ENCODE measurements at places on chromosomes 5 and 9.

DNA sequence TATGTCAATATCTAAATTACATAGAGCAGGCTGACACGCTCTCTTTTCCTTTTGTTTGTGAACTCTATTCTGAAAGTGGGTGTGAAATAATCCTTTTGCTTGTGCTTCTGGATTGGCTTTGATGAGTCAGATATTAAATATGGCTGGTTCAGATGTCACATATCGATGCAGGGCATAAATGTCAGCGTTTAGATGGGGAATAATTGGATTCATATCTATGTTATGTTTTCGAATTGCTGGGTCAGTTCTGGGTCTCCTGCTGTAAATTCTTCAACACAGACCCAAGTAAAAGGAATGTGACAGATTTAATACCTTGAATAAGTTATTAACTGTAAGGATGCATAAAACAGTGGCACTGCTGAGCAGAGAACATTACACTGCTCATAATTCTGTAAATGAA, 118.7 kb upstream of the SNX2 start:
- no peak for DNase-seq

DNA sequence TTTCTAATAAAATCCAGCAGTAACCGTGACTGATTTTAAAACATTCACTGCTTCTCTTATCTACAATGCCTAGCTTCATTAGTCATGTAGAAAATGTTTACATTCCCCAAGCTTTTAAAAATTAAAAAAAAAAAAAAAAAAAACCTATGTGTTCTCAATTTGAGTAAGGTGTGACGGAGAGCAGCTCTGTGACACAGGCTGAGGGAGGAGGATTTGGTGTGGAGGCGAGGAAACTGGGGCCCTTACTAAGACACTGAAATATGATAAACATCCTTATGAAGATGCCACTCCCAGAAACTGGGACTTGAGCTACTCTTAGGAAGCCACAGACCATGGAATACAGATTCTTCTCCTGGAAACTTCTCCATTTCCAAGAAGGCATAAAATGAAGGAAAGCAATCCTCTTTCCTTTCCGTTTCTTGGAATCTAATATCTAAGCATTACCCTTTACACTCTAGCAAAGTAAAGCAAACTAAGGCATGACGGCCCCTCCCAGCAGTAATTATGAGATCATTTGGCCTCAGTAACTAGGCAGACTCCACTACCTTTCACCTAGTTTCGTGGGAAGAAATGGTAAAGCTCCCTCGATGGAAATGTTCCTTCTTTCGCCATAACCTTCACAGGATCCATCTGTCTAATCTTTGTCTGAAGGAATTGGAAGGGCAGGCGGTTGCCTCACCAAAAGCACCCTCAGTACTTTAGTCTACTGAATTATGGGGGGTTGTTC, 23.5 kb downstream of the GRAMD2B start:
- DNase-seq, result peak; percentile 44

DNA sequence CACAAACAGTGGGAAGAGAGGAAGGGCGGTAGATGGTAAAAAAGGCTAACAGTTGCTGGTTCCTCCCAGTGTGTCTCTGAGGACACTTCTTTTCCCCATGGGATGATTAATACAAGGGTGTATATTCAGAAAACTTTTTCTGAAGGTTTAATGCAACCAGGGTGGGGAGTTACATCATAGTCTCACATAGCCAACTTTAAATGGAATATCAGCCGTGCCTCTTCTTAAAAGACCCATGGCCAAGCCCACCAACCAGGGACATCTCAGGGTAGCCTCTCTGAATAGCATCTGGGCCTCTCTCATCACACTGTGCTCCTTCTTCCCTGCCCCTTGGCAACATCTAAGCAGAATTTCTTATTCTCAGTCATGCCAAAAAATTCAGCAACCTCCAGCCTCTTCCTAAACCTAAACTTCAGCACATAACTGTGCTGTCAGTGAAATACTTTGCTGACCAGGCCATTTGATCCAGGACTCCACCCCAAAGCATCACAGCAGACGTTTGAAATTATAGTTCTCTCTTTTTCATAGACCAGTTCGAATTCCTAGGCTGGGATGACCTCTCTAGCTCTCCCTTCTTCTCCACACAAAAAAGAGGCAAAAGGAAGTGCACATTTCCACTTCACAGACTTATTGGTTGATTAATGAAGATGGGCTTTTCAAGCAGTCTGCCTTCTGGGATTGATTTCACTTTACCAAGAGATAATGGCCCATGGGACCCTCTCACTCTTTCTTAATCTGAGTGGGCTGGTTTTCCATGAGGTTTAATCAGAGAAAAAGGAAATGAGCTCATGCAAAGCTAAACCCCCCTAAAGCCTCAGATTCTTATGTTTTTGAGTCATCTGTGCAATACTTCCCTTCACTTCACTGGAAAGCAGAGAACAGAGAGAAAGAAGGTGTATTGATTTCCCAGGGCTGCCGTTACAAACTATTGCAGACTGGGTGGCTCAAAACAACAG, 85.1 kb upstream of the RAI14 start:
- DNase-seq, result no peak

DNA sequence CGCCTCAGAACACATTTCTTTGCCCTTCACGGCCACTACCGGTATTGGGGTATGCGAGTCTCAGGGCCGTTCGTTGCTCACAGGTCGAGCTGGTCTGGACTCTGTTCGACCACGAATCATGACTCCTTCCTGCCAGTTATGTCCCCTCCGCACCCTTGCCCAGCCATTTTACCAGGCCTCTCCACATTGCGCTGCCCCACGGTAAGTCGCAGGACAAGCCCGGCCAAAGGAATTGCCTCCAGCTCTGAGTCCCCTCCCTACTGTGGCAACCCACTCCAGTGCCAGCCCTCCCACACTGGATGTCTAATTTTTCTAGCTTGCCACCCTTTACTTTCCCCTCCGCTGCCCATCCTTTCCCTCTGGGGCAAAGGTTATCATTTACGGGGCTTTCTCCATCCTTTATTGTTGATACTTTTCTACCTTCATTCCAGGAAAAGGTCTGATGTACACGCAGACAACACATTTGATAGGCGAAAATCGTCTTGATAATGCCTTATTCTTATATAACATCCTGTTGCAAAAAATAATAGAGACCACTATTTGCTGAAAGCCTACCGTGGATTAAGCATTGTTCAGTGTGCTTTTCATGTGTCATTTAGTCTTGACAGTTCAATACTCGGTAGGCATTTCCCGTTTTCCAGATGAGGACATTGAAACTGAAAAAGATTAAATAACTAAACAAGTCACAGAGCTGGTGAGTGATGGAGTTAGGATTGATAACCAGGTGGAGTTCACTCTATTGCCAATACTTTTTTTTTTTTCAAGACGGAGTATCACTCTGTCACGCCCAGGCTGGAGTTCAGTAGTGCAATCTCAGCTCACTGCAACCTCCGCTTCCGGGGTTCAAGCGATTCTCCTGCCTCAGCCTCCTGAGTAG, 958 bp upstream of the HSPA5 start:
- no peak for DNase-seq

- no peak for DNase-seq
Measured at GRCh38 chr5:171365351-171365750, 22.3 kb upstream of the NPM1 start.

DNA sequence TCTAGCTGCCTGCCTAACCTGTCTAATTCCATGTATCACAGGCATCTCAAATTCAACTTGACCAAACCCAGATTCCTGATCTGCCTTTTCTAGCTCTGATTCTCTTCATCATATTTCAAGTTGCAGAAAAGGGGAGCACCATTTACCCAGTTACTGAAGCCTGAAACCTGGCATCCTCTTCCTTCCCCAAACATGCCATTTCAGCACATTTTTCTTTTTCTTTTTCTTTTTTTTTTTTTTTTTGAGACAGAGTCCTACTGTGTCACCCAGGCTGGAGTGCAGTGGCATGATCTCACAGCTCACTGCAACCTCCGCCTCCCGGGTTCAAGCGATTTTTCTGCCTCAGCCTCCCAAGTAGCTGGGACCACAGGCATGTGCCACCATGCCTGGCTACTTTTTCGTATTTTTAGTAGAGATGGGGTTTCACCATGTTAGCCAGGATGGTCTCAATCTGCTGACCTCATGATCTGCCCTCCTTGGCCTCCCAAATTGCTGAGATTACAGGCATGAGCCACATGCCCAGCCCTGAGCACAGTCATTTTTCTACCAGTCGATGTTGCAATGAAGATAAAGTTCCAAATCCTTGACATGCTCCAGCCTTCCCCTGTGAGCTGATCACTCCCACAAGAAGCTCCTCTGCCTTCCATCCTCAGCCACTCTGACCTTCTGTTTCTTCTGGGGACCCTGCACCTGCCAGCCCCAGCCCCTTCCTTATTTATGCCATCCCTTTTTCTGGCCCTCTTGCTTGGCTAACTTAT, 32.2 kb downstream of the ACER2 start:
- no peak for DNase-seq

DNA sequence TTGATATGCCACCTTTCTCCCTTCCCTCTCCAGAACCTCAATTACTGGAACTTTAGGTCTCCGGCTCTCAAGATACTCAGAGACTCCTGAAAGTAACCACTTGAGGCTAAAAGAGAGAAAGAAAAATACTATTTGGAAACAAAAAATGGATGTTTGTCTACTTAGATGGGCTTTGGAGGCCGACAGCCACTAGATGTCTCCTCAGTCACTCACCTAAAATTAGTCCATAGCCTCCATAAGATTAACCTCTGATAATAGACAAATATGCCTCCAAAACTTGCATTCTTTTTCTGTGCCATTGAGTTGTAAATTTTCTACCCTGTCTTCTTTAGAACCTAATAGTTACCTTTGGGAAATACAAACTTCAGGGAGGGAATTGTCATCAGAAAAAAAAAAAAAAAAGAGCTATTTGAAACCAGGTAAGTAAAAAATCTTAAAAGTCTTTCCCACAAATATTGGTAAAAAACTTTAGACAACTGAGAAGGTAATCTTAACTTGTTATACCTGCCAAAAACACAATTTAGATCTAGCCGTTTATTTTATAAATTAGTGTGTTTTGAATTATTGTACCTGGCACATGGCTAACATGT, 11.2 kb upstream of the PCDH1 start:
- DNase-seq, result no peak

DNA sequence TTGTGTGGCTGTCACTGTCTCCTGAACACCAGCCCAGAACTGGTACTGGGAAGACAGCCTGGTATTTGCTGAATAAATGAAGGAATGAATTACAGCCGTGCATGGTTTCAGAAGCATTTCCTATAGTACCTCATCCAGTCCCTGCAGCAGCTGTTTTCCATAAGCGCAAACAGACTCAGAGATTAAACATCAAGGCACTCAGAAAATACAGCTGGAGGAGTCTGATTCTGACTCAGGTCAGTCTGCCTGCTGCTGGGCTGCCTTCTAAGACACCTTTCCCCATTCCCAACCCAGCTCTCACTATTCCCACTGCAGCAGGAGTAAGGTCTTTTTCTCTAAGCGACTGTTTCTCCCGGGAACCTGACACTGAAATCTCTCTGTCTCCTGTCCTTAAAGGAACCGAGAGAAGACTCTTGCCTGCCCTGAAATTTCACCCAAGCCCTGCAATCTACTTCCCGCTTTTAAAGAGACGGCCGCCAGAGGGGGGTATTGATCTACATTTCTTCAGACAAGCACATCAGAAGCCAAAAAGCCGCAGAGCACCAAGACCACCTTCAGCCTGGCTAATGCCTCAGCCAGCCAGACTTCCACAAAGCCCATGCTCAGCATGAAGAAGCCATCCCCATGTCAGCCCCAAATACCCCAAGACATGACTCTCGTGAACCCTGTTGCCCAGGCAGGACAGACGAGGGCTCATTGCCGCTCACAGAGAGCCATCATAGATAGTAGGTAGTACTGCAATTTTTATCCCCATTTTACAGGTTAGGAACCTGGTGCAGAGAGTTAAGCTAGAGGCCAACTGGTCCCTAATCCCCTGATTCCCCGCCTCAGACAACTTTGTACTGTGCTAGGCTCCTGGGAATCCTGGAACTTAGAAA, 5.4 kb upstream of the FOXI1 start:
- DNase-seq, result peak; percentile 65

- DNase-seq, result no peak
Measured at GRCh38 chr9:110081395-110081794, 126.6 kb downstream of the C9orf152 start.

DNA sequence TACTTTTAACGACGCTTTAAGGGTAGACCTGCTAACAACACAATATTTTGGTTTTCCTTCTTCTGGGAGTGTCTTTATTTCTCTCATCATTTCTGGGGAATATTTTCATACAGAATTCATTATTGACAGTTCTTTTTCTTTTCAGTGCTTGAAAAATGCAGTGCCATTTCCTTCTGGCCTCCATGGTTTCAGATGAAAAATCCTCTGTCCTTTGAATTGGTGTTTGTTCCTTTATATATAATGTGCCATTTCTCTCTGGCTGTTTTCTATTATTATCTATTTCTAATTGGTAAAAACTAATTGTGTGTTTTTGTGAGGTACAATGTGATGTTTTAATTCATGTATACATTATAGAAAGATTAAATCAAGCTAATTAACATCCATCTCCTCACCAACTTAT, 194.3 kb upstream of the S1PR3 start:
- no peak for DNase-seq

GRCh38 chr5:150059623-150060022, 26.7 kb downstream of the CSF1R start:
- no peak for DNase-seq

GRCh38 chr9:127915325-127915752, 1.5 kb downstream of the ST6GALNAC4 start:
- no peak for DNase-seq

- no peak for DNase-seq
Measured at GRCh38 chr9:126338945-126339344, 12.3 kb downstream of the MVB12B start.

DNA sequence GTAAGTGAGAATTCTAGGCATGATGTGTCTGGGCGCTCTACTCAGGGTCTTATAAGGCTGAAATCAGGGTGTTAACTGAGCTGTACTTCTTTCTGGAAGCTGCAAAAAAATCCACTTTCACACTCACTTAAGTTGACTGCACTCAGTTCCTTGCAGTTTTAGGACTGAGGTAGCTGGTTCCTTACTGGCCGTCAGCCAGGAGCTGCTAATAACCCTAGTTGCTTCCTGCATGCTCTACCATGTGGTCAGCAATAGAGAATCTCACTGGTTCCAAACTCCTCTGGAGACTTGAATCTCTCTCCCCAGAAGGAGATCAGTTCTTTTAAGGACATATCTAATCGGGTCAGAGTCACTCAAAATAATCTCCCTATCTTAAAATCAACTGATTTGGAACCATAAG, 911.2 kb downstream of the EFNA5 start:
- no peak for DNase-seq

DNA sequence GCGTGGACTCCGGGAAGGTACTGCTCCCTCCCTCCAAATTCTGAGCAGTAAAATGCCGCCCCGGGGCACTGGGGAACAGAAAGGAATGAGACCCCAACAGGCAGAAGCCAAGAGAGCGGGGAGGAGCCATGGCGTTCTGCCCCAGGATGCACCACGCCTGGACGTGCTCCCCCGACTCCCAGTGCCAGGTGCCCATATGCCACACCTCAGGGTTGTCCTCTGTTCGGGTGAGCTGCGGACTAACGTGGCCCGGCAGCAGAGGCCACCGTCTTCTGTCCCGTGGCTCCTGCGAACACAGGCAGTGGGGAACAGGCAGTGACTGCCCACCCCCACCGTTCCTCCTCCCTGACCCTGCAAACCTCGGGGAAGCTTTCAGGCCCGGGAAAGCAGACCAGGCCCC, 4.8 kb downstream of the SURF6 start:
- DNase-seq, result no peak

Data from stimulated activated CD4-positive, alpha-beta T cell treated with anti-CD3 and anti-CD28 coated beads, Interleukin-2, amount 100 ng/mL, for 48 hours (primary cell).